ENCODE measurements at places on chromosomes 2 and 18.
A peak's percentile ranks its signal among the peaks of the same experiment; 100 is the strongest.

DNA sequence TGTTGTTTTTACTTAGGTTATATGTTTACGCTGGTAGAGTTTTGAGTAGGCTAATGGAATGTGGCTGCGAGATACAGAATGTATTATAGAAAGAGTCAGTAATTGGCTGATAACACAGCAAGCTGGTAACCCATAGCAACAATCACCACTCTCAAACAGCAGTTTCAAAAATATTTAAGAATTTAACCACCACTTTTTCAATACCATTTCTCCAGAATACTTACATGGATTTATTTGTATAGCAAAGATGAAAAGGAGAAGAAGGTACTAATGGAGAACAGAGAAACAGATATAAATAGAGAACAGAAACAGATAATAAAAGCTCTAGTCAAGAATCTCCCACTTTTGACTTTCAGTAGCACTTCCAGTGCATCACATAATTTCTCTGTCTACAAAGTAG, 188.3 kb upstream of the SLC39A10 start:
- no peak overlapping the region for H3K27ac ChIP-seq
- no peak overlapping the region for H3K4me3 ChIP-seq
- H3K36me3 ChIP-seq: no peaks in the 10 kb centered on the region
- no peaks in the 10 kb centered on the region for H3K4me1 ChIP-seq

DNA sequence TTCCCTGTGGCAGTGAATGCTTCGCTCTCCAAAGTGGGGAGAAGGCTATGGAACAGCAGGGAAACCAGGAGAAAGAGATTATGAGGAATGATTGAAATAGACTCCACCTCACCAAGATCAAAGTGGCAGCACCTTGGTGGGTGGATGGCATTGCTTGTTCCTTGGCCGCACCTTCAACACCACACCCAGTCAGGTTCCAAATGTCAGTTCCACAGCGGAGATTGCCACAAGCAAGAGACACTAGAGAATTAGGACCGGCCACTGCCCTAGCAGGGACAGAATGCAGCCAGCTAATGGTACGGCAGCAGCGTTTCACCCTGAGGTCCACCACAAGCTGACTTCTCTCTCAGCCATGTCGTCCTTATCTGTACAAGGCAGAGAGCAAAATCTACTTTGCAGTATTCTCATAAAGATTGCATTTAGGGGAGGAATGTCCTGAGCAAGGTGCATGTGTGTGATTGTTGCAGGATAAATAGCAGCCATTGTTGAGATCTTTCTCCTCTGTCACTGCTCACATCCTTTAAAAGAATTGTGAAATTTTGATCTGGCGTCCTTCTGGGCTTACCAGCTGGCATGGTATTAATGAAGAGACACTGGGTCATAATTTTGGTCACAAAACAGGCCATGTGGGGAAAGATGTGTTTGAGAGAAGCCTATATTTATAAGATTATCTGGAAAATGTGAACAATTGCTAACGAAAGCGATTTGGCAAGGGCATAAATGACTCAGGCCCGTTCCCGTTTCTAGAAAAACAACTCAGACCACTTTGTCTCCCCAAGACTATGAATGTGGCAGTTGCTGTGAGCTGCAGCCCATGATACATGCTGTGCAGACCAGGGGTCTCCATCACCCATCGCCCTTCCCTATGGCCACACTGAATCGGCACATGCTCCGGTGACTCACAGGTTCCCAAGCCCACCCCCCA, 228.6 kb upstream of the ID2 start:
- no peaks in the 10 kb centered on the region for H3K36me3 ChIP-seq
- peak; percentile 87 for DNase-seq
- no peaks in the 10 kb centered on the region for H3K27me3 ChIP-seq
- H3K4me3 ChIP-seq: no peak overlapping the region
- H3K4me1 ChIP-seq: no peaks in the 10 kb centered on the region

GRCh38 chr2:141911485-141912066, 219.2 kb downstream of the LRP1B start:
- no peaks in the 10 kb centered on the region for H3K36me3 ChIP-seq
- H3K4me3 ChIP-seq: no peak overlapping the region
- no peaks in the 10 kb centered on the region for H3K27me3 ChIP-seq
- DNase-seq: peak; percentile 11

- no peaks in the 10 kb centered on the region for H3K27me3 ChIP-seq
- no peak overlapping the region for H3K27ac ChIP-seq
- no peaks in the 10 kb centered on the region for H3K4me1 ChIP-seq
- DNase-seq: no peak
Measured at GRCh38 chr2:172512810-172513523, 42.9 kb upstream of the PDK1 start.

GRCh38 chr2:207532676-207533075, 2.9 kb downstream of the CREB1 start:
- no peak overlapping the region for H3K4me3 ChIP-seq
- H3K4me1 ChIP-seq: no peaks in the 10 kb centered on the region
- H3K36me3 ChIP-seq: no peaks in the 10 kb centered on the region
